ENCODE measurements at places on chromosomes 16 and 17.
A peak's percentile ranks its signal among the peaks of the same experiment; 100 is the strongest.

GRCh38 chr16:85928401-85928820 lies 29.4 kb downstream of the IRF8 start:
- DNase-seq = no peak

DNA sequence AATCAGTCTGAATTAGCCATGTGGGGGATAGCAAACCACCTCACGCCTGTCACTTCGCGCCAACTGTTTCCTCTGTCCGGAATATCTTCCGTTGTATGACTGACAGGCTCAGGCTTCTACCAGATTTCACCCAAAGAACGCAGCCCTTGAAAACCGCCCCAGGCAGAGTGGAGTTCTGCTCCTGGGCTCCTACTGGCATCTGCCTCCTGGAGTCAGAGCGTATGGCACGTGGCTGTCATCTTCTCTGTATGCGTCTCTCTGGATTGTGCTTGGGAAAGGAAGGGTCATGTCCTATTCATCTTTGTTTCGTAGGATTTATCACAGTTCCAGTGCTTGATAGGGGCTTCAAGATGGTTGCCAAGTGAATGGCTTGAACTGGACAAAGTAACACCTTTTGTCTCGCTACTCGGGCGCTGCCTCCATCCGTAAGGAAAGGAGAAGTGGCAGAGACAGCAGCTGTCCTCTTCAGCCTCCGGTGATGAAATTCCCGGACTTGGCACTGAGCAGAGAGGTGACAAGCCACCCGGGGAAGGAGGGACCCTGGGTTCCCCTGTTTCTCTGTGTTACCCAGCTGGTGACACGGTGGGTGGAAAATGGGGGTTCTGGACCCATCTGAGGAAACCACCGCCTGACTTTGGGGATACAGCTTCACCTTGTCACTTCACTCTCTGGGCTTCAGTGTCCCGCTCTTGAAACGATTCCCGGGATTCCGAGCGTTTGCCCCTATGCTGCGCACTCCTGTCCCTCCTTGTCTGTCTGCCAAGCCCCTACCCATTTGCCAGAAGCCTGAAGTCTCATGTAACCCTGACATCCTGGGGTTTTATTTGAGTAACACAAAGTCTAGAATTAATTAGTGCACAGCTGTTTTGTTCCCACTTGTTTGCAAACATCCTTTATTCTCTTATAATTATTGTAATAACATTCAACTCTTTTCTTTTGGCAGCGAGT lies 13.9 kb downstream of the KIAA0513 start:
- DNase-seq = no peak

DNA sequence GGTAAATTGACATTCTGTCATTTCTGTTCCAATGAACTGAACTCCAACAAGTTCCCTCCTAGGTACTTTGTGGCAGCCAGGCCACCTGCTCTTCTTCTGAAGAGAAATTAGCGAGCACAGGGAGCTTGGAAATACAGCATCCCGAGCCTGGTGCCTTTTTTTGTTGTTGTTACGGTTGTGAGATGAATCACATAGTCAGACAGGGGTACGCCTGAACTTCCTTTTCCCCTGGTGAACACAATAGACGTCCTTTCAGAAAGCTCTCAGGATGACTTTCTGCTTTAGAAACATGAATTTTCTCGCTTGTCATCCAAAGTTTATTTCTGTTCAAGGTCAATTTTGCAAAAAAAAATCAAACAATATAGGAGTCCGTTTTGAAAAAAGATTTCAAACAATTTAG lies 53.9 kb upstream of the XYLT1 start:
- no peak for DNase-seq

GRCh38 chr17:47789611-47790561 lies 31.7 kb downstream of the OSBPL7 start:
- peak; percentile 82 for DNase-seq

GRCh38 chr17:42233994-42234393 lies 39.7 kb upstream of the GHDC start:
- DNase-seq = no peak

DNA sequence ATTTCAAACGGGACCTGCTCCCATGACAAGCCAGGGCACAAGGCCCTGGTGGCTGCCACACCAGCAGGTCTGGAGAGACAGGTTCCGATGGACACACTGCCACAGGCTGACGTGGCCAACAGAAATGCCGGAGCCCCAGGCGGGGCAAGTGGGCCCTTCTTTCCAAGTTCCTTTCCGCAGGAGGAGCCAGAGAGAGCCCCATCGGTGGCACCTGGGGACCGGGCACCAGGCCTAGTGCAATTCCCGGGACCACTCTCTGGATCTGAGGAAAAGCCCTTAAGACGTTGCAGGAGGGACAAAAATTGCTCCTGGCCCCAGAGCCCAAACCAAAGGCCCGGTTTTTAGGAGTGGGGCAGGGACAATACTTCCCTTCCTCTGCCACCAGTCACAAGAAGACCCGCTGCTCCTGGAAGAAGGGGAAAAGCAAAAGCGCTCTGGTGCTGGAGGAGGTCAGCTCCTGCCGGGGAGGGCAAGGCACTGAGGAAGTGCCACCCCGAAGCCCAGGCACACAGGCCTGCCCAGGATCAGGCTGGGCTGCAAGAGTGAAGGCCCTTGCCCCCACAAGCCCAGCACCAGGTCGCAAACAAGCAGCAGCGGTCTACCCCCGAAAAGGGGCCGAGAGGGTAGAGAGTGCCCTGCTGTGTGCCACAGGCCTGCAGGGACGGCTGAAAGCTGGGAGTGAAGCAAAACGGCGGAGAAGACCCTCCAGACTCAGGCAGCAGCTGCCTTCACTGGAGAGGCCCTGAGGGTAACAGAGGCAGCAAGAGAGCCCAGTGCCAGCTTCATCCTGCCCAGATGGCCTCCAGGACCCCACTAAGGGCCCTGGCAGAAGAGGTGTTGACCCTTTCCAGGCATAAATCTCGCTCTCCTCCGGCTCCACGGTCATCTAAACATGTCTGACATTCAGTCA lies 29.1 kb downstream of the MAP1LC3B start:
- DNase-seq = no peak

DNA sequence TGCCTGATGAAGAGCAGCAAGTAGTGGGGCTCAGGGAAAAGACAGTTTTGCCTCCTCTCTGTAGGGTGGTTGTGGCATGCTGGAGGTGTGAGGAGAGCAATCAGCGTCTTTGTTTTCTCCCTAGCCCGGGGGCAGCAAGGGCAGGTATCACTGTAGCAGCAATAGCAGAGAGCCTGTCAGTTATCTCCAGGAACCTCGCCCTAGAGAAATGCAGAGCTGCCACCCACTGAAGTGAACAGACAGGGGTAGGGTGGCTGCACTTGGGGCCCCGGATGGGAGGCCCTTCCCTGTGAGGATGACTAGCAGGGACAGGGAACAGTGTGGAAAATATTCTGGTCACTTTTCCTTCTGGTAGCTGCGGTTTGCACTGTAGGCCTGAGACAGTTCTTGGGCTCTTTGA lies 886.5 kb downstream of the CDH8 start:
- DNase-seq = no peak

- DNase-seq = no peak
Measured at GRCh38 chr17:50593321-50593720, 32.8 kb downstream of the CACNA1G start.

- DNase-seq = no peak
Measured at GRCh38 chr17:58605470-58605869, 86.4 kb downstream of the TEX14 start.

DNA sequence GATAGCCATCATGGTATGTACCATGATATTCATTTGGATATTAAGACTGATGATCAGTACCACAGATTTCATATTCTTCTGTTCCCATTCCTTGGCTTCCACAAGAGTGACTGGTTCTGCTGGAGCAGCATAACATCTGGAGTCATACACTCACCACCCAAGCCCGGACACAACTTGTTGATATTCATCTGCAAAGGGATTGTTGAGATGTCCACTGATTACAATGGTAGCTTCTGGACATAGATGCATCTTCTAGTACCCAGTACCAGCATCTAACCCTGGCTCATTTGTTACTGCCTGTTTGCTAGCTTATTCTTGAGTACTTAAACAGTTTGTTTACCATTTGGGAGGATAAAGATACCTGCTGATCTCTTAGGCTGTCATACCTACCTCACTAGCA lies 235.7 kb upstream of the AXIN2 start:
- DNase-seq = no peak

GRCh38 chr16:2979669-2980226 lies 498 bp downstream of the PKMYT1 start:
- no peak for DNase-seq
